GM10248 (cell line): ENCODE measurements at places on chromosomes 2 and 18.

GRCh38 chr2:88448248-88448647, 4.2 kb downstream of the FOXI3 start:
- DNase-seq = no peak

GRCh38 chr18:56651771-56652092, 573 bp downstream of the WDR7 start:
- DNase-seq = no peak

GRCh38 chr18:25446972-25447371, 95.0 kb upstream of the ZNF521 start:
- no peak for DNase-seq

DNA sequence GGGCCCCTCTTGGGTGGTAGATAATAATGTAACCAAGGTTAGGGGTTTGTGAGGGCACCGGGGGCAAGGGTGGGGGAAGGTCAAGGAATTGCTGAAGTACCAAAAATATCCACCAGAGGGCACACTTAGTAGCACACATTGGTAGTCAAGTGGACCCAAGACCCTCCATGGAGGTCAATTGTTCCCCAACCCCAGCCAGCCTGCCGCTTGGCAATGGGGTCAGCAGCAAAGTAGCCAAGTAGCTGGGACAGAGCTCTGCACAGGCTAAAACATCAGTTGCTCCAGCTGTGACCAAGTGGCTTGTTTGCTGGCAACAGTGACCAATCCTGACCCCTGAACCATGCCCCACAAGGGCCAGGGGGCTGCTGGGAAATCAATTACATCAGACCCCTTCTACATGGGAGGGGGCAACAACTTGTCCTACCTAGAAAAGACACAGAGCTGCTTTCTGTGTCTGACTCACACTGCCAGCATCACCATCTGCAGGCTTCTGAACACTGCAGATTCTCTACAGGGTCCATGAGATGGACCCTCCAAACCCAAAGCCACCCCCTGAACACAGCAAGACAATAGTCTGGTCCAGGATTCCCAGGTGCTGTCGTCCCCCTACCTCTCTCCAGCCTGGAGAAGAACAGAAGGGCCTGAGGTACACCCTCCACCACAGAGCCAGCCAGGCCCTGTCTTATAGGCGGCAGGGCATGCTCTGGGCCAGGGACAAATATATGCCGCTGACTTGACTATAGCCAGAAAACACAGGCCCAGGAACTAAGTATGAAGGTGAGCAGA, 76.0 kb downstream of the EMX1 start:
- DNase-seq = peak; percentile 78

DNA sequence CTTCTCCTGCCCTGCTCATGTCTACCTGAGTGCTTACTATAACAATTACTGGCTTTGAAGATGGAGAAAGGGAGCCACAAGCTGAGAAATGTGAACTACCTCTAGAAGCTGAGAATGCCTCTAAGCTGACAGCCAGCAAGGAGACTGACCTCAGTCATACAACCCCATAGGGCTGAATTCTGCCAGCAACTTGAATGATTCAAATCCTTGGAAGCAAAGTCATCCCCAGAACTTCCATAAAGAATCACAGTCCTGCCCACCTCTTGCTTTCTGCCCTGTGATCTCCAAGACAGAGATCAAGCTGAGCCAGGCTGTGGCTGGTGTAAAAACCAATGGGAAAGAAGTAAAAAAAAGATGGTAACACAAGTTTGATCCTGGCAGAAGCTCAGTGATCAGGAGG, 288.2 kb upstream of the SPHKAP start:
- DNase-seq = no peak

DNA sequence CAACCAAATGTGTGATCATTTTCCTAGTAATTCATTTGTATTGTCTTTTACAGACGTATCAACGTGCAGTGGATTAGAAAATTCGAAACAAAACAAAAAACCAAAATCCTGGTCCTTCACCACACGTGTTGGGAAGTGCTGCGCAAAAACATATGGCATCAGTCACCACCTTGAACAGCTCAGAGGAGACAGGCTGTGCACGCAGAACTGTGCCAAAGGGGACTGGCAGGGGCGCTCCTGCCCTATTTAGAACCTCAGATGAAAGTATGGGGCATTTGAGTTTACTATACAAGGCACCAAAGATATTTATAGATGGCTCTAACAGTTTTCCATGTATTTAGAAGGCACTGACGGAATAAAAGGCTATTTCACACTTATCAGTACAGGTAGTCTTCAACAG, 42.3 kb downstream of the NOL10 start:
- no peak for DNase-seq

GRCh38 chr2:205686783-205687640, 4.7 kb downstream of the NRP2 start:
- no peak for DNase-seq

- DNase-seq = no peak
Measured at GRCh38 chr2:159118859-159119500, 150.5 kb downstream of the TANC1 start.

DNA sequence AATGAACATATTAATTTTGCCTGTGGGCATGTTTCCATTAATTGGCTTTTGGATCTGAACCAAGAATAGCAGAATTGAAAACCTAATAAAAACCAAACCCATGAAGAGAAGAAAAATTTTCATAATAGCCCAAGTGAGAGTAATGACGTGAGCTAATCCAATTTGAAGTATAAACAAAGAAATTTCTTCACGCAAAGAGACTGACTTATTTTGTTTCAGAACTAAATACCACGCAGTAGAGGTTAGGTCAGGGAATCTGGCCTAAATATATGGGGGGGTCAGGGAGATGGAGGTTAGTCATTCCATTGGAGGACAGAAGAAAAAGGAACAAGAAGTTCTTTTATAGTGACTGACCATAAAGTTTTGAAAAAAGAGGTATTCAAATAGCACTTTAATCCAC, 94.1 kb upstream of the CYP1B1 start:
- DNase-seq = no peak

DNA sequence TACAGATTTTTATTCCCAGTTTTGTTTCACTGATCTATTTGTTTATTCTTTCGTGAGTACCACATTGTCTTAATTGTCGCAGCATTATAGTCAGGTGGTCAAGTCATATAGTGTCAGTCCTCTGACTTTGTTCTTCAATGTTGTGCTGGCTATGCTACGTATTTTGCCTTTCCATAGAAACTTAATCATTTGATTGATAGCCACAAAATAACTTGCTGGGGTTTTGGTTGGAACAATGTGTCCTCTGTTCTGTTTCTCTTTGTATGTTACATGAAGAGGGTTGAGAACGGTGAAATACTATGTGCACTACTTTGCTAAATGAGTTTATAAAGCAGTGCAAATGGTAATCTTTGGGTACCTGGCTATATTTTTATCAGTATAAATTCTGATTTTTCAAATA, 64.9 kb upstream of the TTC27 start:
- no peak for DNase-seq

- DNase-seq = peak; percentile 53
Measured at GRCh38 chr18:12839057-12839525, 44.9 kb downstream of the PTPN2 start.

DNA sequence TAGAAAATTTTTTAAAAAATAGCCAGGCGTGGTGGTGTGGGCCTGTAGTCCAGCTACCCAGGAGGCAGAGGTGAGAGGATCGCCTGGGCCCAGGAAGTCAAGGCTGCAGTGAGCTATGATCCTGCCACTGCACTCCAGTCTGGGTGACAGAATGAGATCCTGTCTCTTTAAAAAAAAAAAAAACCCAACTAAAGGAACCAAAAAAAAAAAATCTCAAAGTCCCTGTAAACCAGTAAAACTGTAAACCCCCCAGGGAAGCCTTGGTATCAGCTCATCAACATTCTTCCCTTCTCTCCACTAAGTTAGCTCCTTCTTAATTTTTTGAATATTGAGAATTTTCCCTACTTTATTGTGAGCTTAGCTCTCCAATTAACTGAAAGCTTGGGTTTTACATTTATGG, 8.4 kb upstream of the MCFD2 start:
- no peak for DNase-seq

GRCh38 chr2:212089873-212090272, 448.7 kb downstream of the ERBB4 start:
- DNase-seq = no peak

- DNase-seq = no peak
Measured at GRCh38 chr18:51426996-51427395, 229.5 kb upstream of the MEX3C start.

- no peak for DNase-seq
Measured at GRCh38 chr2:190093793-190094192, 31.3 kb upstream of the MSTN start.

DNA sequence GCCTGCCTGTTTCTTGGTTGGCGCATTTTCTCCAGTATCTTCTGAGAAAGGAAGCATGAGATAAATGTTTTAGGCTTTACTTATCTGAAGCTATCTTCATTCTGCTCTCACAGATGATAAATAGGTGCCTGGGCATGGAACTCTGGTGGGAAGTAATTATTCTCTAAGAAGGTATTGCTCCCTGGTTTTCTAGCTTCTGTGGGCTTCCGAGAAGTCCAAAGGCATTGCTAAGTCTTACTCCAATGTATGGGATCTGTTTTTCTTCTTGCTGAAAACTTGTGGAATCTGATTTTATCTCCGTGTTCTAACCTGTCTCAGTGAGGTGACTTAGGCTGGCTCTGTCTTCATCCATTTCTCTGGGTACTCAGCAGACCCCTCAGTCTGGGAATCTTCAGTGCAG, 224.4 kb upstream of the HS6ST1 start:
- DNase-seq = no peak

- no peak for DNase-seq
Measured at GRCh38 chr2:62074233-62074632, 121.7 kb upstream of the B3GNT2 start.

- no peak for DNase-seq
Measured at GRCh38 chr18:46332286-46332801, 228.2 kb downstream of the HAUS1 start.

- DNase-seq = no peak
Measured at GRCh38 chr2:32277363-32277673, 386 bp upstream of the YIPF4 start.

- DNase-seq = no peak
Measured at GRCh38 chr2:78408795-78409118, 616.7 kb upstream of the REG3G start.

- no peak for DNase-seq
Measured at GRCh38 chr2:7019191-7019590, 102.0 kb downstream of the RNF144A start.
